ENCODE measurements at places on chromosomes 7 and 10.

DNA sequence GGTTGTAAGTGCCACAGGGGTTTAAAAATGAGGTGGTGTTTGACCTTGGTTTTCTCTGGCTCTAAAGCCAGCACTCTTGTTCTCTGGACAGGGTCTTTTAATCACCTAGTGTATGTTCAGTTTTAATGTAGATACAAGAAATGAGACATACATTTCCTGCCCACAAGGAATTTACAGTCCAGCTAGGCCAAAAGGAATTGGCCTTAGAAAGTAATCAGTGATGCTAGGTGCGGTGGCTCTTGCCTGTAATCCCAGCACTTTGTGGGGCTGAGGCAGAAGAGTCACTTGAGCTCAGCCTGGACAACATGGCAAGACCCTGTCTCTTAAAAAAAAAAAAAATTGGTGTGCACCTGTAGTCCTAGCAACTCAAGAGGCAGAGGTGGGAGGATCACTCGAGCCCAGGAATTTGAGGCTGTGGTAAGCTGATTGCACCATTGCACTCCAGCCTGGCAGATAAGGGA is 100.2 kb downstream of the LRMDA start:
- DNase-seq = no peak

- DNase-seq = no peak
These were observed 136.2 kb downstream of the TCF7L2 start for GRCh38 chr10:113086282-113086681.

DNA sequence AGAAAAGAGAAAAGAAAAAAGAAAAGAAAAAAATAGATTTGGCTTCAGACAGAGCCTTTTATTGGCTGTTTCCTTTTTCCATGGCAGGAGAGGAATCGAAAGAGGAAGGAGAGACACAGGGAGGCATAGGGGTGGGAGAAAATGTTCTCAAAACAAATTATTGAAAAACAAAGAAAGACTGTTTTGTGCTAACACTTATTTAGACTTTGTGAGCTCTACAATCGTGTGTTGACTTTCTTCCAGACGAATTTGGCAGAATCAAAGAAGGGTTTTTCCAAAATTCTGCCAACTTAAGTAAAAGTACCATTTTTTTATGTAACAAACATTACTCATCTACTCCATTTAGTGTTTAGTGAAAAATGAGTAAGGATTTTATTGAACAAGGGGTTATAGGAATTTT is 982.2 kb downstream of the REEP3 start:
- no peak for DNase-seq

DNA sequence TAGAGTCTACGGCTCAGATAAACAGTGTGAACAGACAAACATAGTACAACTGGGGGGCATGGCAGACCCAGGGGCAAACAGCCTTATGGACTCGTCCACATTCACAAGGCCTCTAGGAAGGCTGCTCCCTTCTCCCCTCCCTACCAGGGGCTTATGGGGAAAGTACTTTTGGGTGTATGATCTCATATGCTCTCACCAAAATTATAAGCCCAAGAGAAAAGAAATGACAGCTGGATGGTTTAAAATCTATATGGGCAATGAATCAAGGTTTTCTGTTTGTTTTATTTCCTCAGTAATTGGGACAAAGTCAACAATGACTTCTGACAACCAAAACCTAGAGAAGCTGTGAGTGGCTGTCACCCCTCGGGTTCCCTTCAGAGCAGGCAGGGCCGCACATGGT is 144.4 kb downstream of the PKD1L1 start:
- no peak for DNase-seq

DNA sequence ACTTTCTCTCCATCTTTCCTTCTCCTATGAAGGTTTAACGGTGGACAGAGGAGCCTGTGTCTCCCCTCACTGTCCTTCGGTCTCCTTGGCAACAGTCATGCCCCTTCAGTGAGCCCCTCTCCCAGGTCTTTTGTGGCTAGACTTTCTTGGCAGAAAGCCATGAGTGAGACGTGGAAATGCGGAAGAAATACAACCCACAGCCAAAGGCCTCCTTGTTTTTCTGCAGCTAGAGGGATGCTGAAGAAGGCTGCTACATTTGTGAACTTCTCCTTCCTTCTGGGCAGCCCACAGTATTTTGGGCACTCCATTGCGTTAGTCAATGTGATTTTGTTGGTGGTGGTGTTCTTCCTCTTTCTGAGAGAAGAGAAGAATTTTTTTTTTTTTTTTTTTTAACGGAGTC is 333.7 kb upstream of the PODXL start:
- DNase-seq = no peak

- no peak for DNase-seq
These were observed 30.3 kb upstream of the CAMK1D start for GRCh38 chr10:12319076-12319475.

DNA sequence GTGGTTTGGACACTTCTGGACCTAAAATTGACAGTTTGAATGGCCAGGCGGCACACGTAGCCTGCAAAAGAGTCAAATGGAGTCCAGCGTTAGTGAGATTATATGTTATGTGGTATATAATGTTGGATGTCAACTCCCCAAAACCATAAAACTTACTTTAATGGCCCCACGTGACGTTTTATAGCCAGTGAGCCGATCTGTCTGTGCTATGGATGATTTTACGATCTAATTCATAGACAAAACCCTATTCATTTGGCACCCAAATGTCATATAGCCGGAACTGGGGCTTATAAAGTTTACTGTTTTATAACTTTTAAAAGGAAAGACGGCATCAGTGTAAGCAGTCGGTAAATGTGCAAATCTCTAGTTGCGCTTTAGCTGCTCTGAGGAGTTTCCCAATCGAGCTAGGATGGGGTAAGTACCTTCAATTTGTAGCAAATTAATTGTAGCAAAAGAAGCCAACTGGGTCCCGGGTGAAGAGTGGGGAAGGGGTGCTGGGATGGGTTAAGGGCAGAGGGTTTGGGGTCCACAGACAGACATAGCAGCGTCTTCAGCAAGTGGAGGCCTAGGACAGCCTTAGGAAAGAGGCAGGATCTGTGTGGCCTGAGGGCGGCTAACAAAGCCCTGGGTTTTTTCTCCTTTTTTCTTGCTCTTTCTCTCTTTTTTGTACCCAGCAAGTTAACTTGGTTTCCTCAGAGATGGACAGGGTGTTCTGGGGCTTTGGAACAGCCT is 3.2 kb downstream of the HOXA5 start:
- no peak for DNase-seq

DNA sequence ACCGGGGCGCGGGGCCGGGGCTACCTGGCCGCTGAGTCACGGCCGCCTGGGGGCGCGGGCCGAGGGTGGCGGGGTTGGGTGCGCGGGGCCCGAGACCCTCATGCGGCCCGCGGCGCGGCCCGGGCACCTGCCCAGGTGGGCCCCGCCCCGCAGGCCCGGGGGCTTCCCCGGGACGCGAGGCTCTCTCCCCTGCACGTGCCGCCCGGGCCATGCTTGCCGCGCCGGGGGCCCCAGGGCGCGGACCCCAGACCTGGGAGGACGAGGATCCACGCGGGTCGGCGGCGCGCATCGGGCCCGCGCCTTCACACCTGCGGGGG is 402 bp downstream of the MAFK start:
- no peak for DNase-seq

- no peak for DNase-seq
These were observed 13.1 kb upstream of the TCAF1 start for GRCh38 chr7:143914938-143915652.

DNA sequence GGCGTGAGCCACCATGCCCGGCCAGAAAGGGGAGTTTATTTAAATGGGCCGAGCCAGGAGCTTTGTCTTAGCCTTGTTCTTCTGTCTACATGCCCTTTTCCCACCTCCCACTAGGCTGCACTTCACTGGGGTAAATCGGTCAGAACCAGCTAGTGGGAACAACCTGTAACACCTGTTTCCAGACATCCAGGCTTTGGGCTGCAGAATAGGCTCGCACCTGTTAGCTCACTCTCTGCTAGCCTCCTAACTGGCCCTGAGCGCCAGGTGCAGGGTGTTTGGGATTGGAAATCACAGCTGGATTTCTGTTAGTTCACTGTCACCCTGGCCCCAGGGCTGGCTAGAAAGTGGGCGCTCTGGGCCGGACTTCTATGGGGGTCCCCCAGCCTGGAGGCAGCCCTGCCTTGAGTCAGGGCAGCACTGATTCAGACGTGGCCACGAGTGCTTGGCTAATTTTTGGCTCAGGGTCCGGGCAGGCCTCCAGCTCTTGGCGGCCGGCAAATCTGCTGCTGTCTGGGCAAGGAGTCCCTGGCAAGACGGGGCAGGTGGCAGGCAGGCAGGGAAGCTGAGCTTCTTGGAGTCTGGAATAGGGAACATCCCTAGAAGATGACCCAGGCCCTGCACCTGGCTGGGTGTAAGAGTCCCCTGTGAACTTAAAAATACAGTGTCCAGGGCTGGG is 48.6 kb downstream of the GTF2IRD1 start:
- DNase-seq = no peak

- DNase-seq = no peak
These were observed 490.8 kb downstream of the KCNMA1 start for GRCh38 chr10:77146712-77147336.

- no peak for DNase-seq
These were observed 78.5 kb downstream of the GRID1 start for GRCh38 chr10:86287966-86288579.

Data from CD4-positive, alpha-beta T cell treated with Interleukin-1 beta for 1 hour (primary cell).